Neural crest cell (in vitro differentiated cells): ENCODE measurements at places on chromosomes 11 and 22. TPM values are rescaled to one million over a fixed set of nuclear protein-coding genes. Genes with fewer than 3 reads are reported as not detected.

Gene CALCA
- total RNA-seq = not detected in 2 replicates

Gene BIK
- total RNA-seq = 0.61 and 0.86 TPM in 2 replicates

Gene GGTLC3
- total RNA-seq = not detected in 2 replicates

Gene SCGB1A1
- total RNA-seq = not detected in 2 replicates

DNA sequence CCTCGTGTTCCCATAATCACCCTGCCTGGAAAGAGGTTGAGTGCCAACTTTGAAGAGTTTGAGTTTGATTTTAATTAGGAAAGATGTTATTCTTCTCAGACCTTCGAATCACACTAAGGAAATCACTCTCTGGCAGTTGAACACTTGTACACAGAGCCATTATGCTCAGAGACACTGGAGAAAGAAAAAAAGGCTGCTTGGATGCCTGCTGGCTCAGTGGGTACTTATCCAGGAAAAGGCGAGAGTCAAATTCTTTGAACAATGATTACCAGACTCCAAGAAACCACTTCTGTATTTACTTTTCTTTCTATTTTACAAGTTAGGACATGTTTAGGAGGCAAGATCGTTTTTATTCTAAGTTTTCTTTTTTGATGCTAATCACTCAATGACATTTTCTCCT is 438.5 kb upstream of the FAT3 start:
- no peak for DNase-seq
- no peak overlapping the region for H3K4me3 ChIP-seq
- H3K4me1 ChIP-seq = peaks cover 10% of the 10 kb centered on the region

GRCh38 chr22:49462795-49463194 is 364.9 kb downstream of the BRD1 start:
- peaks cover 7% of the 10 kb centered on the region for H3K27me3 ChIP-seq
- H3K4me1 ChIP-seq = peaks cover 8% of the 10 kb centered on the region
- no peaks in the 10 kb centered on the region for H3K36me3 ChIP-seq

- no peak for DNase-seq
- H3K4me3 ChIP-seq = no peak overlapping the region
- peaks cover 11% of the 10 kb centered on the region for H3K36me3 ChIP-seq
- peaks cover 7% of the 10 kb centered on the region for H3K4me1 ChIP-seq
Observed at GRCh38 chr11:78290293-78291176, 101.8 kb downstream of the USP35 start.

GRCh38 chr11:72739240-72740059 is 12.8 kb downstream of the ARAP1 start:
- no peak overlapping the region for H3K4me3 ChIP-seq
- H3K27me3 ChIP-seq = no peaks in the 10 kb centered on the region
- no peak for DNase-seq
- no peaks in the 10 kb centered on the region for H3K36me3 ChIP-seq
- no peak overlapping the region for H3K27ac ChIP-seq

DNA sequence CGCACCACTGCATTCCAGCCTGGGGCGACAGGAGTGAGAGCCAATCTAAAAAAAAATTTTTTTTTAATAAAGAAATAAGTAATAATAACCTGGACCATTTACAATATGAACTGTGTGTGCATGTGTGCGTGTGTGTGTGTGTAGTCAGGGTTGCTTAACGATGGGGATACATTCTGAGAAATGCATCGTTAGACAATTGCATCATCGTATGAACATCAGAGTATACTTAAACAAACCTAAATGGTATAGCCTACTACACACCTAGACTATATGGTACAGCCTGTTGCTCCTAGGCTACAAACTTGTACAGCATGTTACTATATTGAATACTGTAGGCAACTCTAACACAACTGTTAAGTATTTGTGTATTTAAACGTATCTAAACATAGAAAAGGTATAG is 26.4 kb downstream of the RDX start:
- H3K27ac ChIP-seq = no peak overlapping the region
- H3K4me1 ChIP-seq = no peaks in the 10 kb centered on the region
- no peaks in the 10 kb centered on the region for H3K27me3 ChIP-seq
- H3K36me3 ChIP-seq = peaks cover 3% of the 10 kb centered on the region
- no peak for DNase-seq
